NCI-H1048 (cell line): ENCODE measurements at places on chromosomes 12 and 14.

DNA sequence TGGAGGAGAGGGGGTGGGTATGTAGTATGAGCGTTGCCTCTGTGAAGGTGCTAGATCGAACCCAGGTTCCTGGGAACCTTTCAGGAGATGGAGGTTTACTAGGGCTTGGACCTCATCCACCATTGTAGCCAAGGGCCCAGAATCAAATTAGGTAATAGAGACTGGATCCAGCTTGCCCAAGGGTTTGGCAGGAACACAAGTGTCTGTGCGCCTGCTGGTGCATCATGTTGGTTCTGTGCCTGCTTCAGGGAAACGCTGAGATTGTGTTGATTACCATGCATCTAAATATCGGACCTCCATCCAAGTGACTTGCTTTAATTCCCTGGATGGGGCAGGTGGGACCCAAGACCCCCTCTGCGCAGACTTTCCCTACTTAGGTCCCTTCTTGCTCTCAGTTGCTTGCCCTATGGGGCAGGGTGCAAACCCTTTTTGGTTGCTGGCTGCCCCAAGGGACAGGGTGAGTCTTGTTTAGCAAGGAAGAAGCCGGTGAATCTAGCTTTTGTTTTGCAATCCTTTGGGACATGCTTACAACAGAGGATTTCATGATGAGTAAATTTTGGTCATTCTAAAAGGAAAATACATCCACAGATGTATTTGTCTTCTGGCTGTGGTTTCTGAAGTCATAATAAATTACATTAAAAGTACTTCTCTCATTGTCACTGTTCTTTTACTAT, 189.8 kb upstream of the PRICKLE1 start:
- no peak for DNase-seq

DNA sequence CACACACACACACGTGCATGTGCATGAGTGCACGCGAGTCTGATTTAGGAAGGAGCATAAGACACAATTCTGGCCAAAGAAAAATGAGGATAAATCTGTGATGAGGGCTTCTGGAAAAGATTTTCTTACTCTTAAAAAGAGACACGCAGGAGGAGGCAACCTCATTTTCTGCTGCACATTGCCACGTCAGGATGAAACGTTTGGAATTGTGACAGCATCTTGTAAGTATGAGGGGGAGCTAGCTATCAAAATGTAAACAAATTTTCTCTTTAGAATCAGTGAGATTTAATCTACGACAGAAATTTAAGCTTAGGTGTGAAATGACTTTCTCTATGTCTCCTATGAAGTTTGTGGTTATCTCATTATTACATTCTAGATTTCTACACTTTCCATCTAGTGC, 31.1 kb upstream of the NUBPL start:
- no peak for DNase-seq

DNA sequence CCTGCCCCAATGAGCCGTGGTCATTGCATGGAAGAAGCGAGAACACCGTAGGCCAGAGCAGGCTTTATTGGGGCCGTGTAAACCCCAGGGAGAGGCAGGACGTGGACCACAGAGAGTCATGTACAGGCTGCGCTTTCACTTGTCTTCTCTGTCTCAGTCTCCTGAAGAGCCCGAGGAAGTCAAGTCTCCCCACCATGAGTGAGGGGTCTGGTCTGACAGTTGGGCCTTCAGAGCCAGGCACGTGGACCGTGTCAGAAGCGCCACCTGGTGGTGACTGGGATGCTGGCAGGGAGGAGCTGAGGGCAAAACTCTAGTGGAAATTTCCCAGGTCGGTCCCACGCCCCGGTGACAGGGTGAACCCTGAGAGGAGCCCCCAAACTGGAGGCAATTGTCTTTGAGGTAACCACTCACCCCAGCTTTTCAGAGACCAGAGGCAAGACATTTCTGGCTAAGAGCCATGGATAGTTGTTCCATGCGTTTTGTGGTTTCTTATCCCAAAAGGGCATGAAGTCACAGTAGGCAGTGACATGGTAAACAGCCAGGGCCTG, 17.4 kb downstream of the RPS6KL1 start:
- DNase-seq, result peak; percentile 15

DNA sequence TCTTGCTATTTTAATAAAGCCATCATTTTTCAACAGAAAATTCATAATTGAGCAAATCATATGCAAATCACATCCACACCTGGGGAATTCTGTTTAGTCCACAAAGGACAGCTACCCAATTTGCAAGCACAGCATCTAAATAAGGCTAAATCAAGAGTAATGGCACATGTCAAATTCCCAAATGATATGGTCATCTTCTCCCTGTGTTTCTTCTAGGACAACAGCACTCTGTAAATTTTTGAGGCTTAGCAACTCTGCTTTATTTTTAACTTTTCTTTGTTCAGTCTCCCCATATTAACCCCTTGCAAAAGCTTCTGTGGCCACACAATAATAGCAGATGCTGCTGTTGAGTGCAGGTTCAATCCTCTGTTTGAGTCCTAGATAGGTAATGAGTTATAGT, 155.6 kb upstream of the DAAM1 start:
- DNase-seq, result no peak

GRCh38 chr12:16245209-16245608, 32.3 kb downstream of the SLC15A5 start:
- DNase-seq, result no peak

DNA sequence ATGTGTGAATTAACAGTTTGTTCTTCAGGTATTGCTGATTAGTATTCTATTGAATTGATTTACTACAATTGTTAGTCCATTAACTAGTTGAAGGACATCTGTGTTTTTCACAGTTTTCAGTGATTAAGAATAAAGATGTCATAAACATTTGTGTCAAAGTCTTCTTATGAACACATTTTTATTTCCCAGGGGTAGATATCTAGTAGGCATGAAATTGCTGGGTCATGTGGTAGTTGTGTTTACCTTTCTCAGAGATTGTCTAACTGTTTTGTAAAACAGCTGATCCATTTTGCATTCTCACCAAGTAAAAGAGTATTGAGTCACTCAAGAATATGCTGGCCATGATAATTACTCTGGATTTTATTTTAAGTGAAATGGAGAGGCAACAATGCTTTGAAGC, 1145.3 kb downstream of the FSCB start:
- no peak for DNase-seq

GRCh38 chr14:64423987-64424386, 35.8 kb downstream of the MTHFD1 start:
- no peak for DNase-seq

GRCh38 chr12:38775457-38775856, 129.9 kb downstream of the CPNE8 start:
- no peak for DNase-seq

- DNase-seq, result no peak
These were observed 187.7 kb upstream of the LHX5 start for GRCh38 chr12:113659416-113659815.

DNA sequence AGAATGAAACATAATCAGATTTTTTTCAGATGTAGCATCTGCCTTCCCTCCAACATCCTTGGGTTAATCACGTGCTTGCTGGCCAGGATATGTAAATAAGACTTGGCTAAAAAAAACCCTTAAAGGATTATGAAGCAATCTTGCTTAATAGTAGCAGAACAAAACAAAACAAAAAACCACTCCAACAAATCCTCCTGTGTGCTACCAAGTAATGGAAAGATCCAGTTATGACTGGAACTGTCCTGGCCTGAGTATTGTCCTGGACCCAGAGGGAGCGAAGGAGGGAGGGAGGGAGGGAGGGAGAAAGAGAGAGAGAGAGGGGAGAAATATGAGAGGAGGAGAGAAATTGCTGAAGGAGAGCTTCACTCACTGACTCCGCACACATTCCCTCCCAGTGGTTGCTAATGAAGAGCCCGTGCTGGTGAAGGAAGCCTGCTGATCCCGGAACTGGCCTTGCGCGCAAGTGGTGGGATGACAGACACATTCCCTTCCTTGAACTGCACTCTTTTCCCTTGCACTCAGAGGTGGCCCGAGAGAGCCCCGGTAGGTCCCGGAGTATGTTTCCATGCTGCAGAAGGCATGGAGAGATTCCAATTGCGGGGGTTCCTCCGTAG, 57.2 kb downstream of the HMGA2 start:
- no peak for DNase-seq

DNA sequence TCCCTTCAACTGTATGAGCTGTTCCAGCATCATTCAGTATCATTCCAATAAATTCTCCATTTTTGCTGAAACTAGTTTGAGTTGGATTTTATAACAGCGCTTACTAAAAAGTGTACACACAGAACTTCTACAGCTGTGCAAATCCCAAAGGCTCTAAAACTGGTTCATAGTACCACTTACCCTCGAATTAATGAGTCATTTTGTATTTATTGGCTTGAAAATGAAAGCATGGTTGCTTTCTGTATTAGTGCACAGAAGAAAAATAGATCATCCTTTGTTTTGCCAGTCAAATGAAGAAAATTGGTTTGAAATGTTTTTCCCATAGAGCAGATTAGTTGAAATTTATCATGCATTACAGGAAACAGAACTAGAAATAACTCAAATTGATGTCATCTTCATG, 268.3 kb upstream of the CPNE8 start:
- no peak for DNase-seq

- no peak for DNase-seq
These were observed 18.7 kb downstream of the IQSEC3 start for GRCh38 chr12:85191-85666.

DNA sequence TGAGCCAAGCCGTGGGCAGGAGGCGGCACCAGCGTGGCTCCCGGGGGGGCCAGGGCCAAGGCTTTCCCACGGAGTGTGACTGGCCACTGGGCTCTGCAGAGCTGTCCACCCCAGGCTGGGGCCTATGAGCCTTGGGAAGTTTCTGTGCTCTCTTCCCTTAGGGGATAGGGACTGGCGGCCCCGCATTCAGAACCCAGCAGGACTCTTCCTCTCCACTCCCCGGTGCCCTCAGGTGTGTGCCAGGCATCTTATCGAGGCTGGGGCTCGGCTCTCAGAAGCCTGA, 17.8 kb upstream of the EIF2B2 start:
- no peak for DNase-seq
